Stromal cell of bone marrow (primary cell): ENCODE measurements at places on chromosomes 11 and 22.

GRCh38 chr22:28791841-28792490 is 8.4 kb downstream of the XBP1 start:
- DNase-seq: no peak

DNA sequence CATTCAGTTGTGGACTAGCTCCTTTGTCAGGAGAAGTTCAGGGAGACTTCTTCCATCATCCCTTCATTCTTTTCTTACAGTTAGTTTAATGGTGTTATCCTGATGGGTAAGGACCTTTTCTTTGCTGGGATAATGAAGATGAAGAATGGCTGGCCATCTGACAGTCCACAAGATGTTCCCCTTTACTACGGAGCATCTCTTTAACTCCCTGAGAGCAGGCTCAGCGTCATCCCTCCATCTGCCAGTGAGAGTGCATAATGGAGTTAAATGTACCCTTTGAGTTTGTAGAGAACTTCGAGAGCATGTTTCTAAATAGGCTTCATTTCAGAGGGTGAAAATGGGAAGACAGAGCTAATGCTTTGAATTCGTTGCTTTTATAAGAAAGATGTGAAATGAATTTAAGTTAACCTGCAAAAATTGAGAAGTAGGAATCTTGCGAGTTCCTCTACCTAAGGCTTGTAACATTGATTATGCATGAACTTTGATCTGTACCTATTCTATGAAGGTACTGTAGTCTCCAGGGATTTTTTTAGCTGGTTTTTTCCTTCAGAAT is 1.7 kb downstream of the EP300 start:
- DNase-seq: no peak

DNA sequence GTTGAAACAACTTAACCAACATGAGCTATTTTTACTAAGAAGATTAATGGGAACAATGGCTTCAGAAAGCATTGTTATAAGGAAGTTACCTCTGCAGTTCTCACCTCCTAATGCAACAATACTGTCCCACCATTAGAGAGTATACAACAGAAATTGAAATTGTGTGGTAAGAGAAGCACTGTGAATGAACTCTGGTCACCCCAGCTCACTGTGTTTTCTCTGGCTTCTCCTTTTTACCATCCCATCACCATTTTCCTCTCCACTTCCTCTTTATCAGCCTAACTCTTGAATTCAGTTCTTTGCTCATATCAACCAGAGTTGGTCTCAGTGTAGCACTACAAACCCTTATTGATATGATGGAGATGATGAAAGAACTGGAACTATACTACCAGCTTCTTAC is 138.0 kb upstream of the POU2AF2 start:
- no peak for DNase-seq

DNA sequence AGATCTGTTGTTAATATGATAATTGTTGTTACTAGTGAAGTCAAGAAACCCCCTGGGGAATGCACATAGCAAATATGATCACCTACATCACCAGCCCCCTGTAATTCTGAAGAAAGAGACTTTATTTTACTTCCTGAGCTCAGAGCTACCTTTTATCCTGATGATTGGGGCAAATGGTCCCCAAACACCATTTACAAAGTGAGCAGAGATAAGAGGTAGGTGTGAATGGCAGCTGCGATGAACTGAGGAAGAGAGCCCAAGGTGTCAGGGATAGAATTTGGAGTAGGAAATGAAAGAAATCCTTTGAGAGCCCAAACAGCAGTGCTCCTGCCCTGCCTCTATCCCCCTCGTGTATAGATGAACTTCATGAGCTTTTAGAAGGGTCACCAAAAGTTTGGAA is 69.1 kb downstream of the TENM4 start:
- no peak for DNase-seq

GRCh38 chr22:25447067-25447685 is 117.3 kb upstream of the GRK3 start:
- DNase-seq: no peak
